ENCODE measurements at places on chromosomes 11 and 22. TPM values are rescaled to one million over a fixed set of nuclear protein-coding genes. Genes with fewer than 3 reads are reported as not detected.

The LIPT2 gene
- 9.4 TPM for polyA plus RNA-seq

GRCh38 chr11:64638018-64638665 lies 47.1 kb downstream of the SLC22A12 start:
- no peak for DNase-seq

DNA sequence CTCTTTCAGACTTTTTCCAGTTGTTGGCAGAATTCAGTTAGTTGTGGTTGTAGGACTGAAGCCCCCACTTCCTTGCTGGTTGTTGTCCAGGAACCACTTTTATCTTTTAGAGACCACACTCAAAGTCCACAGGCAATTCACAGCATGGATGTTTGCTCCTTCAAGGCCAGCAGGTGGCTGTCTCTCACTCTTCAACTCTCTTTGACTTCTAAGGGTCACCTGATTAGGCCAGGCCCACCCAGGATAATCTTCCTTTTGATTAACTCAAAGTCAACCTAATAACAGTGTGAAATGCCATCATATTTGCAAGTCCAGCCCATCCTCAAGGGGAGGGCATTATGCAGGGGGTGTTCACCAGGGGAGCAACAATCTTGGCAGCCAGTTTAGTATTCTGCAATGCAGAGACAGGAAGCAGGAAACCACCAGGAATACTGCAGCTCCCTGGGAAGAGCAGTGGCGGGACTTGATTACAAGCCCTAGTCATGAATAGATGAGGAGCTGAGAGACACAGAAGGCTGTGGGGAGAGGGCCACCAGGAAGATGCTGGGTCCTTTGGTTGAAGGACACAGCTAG lies 52.4 kb downstream of the LRRC74B start:
- DNase-seq = no peak

DNA sequence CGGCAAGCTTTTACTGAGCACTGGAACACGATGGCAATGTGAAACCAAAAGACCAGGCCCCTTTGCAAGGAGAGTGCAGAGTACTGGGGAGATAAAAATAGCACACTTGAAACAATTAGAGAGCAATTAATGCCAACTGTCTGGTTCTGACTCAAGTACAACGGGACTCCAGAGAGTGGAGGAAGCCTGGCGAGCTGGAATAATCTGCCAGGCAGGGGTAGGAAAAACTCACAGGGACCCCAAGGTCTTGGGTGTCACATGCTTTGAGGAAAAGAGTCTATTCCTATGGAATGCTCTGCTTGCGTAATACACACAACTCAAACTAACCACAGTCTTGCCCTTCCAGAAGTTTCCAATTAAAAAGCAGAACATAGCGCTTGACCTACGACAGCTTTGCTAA lies 113.0 kb upstream of the CLMP start:
- no peak for DNase-seq

- DNase-seq = no peak
These were observed 506.8 kb downstream of the INSC start for GRCh38 chr11:15621565-15621964.

- no peak for DNase-seq
These were observed 2.0 kb downstream of the SYNGR1 start for GRCh38 chr22:39351689-39352214.

DNA sequence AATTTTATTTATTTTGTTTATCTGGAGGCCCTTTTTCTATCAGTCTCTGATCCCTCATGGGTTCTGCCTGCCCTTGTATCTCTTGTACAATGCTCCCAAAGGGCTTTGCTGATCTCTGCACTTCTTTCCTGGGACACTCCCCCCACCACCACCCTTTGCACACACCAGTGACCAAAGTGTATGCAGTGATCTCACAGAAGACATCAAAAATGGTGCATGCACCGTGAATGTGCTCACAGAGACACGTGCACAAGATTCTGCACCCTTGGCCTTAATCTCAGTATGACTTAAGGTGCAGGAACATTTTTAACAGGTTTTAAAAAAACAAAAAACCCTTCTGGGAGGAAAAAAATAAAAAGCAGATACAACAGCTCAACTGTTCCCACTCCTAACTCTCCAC lies 12.2 kb upstream of the ADSL start:
- DNase-seq = no peak

DNA sequence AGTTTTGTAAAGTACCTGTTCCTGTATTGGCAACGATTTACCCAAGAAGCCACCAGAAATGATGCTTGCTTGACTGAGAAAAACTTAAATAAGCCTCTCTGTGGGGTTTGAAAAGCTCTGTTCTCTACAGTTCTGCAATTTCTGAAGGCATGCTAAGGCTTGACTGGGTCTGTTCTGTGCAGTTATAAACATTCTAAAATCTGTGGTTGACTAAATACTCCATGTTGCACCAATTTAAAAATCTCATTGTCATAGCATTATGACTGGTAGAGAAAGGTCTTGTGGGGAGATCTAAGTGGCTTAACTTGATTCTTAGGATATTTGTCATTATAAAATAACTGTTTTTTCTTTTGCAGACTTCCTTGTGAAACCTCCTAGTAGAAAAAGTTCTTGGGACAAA lies 73.7 kb downstream of the MTMR3 start:
- DNase-seq = no peak

GRCh38 chr11:28303477-28304191 lies 195.4 kb downstream of the METTL15 start:
- no peak for DNase-seq

DNA sequence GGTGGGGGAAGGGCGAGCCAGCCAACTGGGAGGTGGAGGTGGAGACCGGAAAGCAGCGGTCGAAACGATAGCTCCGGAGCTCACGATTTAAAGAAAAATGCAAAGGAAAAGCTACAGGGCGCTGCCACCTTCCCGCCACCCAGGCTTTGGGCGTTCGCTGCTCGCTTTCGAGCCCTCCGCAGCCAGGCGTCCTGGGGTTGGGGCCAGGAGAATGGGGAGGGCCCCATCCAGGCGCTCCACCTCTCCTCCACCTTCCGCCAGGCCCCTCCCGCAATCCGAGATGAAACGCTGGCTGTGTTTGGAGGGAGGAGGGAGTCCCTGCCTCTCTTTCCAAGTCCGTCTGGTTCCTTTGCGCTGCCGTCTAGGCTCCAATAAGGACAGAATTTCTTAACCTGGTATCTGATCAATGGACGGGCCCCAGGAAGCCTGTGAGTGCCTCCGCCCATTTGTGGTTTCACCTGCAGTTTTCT lies 483 bp upstream of the ABTB2 start:
- DNase-seq = no peak

- no peak for DNase-seq
These were observed 22.6 kb downstream of the ARHGEF17 start for GRCh38 chr11:73330569-73331093.

- no peak for DNase-seq
These were observed 812.1 kb downstream of the TBC1D22A start for GRCh38 chr22:47574556-47574955.

- DNase-seq = no peak
These were observed 951.6 kb downstream of the DLG2 start for GRCh38 chr11:84675396-84676025.

- no peak for DNase-seq
These were observed 23.8 kb downstream of the UPB1 start for GRCh38 chr22:24518771-24519485.

GRCh38 chr22:41526226-41526829 lies 17.9 kb downstream of the POLR3H start:
- DNase-seq = no peak

- DNase-seq = no peak
These were observed 13.5 kb upstream of the HMOX1 start for GRCh38 chr22:35367331-35367886.

DNA sequence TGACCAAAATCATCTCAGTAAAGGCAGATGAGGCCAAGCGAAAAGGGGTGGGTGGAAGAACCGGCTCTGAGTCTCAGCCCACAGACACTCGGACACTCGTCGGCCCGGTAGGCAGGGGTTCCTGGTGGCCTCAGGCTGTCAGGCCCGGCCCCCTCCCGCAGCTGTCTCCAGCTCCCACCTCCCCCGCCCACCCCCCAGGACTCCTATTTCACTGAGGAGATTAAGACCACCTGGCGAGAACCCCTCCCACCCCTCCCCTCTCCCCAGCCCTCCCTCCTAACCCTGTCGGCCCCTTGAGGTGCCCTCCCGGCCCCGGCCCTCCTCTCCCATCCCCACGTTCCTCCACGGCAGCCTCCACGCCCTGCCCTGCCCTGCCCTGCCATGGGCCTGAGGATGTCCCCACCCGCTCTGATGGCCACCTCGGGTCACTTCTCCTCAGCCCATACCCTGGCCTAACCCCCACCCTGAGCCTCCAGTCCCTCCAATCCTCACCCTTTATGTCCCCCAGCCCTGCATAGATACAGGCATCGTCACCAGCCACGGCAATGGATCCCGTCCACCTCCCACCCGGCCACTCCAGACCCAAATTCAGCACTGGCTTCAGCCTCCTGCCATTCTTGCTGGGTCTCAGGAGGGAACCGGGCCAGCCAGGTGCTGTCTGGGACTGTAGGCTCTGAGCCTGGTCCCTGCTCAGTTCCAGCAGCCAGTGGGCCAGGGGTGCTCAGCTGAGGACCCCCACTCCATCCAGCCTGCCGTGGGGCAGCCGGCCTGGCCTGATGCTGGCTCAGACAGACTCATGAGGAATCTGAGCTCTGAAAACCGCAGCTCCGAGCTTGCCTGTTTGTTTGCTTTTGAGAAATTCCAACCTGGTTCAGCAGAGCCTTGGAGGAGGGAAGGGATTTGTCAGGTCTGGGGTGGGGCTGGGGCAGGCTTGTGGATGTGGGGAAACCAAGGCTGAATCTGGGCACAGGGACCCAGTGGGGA lies 9.8 kb upstream of the TBX1 start:
- no peak for DNase-seq

GRCh38 chr11:134544095-134544815 lies 132.2 kb upstream of the B3GAT1 start:
- no peak for DNase-seq

DNA sequence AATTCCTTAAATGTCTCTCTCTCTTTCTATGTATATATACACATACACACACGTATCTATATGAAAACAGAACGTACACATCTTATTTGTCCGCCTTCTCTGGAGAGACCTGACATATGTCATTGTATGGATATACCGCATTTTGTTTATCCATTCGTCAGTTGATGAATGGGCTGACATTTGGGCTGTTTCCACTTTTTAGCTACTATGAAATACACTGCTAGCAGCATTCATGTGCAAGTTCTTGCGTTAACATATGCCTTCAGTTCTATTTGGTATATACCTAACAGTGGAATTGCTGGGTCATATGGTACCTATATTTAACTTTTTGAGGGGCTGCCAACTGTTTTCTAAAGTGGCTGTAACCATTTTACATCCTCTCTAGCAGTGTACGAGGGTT lies 18.0 kb upstream of the DNAJB13 start:
- no peak for DNase-seq

GRCh38 chr11:117492578-117493251 lies 165.1 kb downstream of the CEP164 start:
- DNase-seq = no peak

The LUZP2 gene
- polyA plus RNA-seq = 1.9 TPM

DNA sequence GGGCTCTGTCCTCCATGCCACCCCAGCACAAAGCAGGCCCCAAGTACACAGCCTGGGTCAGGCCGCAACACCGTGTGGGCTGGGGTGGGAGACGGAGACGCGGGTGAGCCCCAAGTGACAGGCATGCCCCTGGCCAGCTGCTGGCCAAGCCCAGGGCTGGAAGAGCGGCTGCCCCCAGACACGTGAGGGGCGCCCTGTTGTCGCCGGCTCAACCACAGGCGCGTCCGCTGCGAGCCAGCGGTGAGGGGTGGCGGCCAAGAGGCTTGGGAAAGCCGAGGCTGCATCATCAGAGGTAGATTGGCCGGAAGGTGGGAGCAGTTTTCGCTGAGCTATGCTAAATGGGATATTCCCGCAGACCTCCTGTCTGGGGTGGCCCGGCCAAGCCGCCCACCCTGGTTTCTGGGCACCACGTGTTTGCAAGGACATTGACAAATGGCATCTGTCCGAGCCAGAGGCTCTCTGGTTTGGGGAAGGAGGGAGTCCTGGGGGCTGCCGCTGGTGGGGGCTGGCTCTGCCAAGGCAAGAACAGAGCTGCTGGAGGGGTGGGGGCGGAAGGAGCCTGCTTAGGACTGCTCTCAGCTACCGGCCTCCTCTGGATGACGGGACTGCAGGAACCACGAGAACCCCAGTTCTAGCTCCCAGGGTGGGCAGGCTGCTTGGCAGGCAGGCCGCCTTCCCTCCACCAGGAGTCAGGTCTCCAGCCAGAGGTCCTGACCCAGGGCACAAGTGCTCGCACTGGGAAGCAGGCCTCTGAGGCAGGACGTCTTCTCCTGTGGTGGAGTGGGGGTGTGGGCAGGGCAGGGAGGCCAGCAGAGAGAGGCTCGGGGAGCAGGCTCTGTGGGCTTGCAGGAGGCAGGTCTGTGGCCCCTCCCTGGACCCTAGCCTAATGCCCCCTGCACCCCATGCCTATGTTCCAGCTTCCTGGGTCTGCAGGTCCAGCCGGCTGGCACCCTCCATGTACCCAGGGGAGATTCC lies 552 bp downstream of the PRR33 start:
- no peak for DNase-seq

- no peak for DNase-seq
These were observed 94.0 kb downstream of the BRD1 start for GRCh38 chr22:49733631-49734030.

The LDHAL6A gene
- 1.3 TPM for polyA plus RNA-seq

The OR5P2 gene
- not detected for polyA plus RNA-seq

The NPAS4 gene
- 0.50 TPM for polyA plus RNA-seq

DNA sequence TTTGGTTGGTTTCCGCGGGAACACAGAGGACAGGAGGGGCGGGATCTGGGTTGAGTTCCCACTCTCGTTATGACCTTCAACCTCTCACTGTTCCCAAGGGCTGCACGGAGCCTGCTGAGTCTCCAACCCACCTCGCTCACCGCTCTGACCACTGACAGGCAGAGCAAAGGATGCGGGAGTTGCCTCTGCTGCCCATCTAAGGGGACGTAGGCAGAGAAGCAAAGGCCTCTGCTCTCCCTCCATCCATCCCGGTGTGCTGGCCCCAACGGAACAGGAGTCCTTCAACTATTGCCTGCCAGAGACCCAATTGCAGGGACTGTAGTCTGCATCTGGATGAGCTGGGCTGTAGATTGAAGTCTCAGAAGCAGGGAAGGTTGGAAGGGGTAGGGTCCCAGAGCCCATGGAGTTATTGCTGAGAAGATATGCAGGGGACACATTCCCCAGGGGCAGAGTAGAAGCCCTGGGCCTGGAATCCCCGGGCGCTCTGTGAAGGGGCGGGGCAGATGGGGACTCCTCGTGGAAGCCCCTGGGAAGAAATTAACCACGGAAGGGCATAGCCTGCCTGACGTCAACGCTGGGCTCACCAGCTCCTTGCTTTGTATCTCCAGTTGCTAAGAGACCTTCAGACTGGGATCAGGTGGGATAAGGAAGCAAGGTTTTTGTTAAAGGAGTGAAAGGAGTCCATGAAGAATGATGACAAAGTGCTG lies 12.7 kb upstream of the FXYD2 start:
- no peak for DNase-seq

DNA sequence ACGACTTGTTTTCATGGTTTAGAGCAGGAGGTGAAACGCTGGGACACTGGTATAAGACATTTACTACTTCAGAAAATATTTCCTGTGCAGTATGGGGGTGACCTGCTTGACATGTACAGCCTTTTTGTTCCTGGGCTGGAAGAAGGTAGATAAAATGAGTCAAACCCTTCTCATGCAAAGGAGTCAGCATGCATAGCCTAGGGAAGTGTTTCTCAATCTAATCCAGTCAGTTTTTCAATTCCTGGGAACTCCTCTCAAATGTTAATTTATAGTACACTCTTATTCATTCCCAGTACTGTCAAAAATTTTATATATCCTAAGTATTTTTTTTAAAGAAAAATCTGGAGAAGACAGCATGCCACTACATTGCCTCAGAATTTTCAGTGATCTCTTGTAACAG lies 154.7 kb upstream of the GUCY1A2 start:
- no peak for DNase-seq

- DNase-seq = no peak
These were observed 6.5 kb upstream of the HORMAD2 start for GRCh38 chr22:30073743-30074142.

- DNase-seq = no peak
These were observed 3.3 kb downstream of the LRRC75B start for GRCh38 chr22:24589518-24590030.
